ENCODE measurements at places on chromosomes 5 and 9.

GRCh38 chr5:43700601-43701000, 97.6 kb downstream of the NNT start:
- DNase-seq = no peak

GRCh38 chr5:78317515-78317914, 23.0 kb upstream of the AP3B1 start:
- no peak for DNase-seq

GRCh38 chr9:33809506-33809905, 7.5 kb upstream of the UBE2R2 start:
- no peak for DNase-seq

GRCh38 chr9:37976714-37977477, 73.0 kb upstream of the SLC25A51 start:
- no peak for DNase-seq

DNA sequence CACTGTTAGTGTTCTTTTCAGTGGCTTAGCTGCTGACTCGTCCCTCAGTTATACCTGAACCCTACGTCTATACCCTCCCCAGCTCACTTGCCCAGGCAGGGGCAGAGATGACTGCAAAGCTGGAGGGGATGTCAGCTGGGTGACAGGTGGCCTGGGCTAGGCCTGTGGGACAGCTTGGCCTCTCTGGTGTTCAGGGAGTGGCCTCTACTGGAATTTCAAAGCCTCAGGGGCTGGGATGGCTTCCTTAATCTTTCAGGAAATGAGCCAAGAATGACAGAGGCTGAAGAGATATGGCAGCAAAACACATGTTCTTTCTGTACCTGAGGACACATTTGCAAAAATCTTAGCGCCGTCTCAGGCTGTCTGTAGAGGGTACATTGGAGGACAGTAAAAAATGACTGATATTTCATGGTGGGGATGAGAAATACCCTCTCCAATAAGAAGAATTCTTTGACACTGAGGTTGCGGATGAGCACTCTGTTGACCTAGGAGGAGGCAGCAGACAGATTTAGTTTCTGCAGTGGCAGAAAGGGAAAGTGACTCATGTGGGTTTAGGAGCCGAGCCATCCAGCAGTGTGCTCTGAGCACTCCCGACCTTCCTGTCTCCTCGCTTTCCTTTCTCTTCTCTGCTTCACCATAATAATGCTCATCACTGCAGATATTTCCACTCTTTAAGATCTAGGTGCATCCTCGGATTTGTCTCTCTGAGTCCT, 54.4 kb downstream of the ENTREP1 start:
- DNase-seq = no peak

- DNase-seq = no peak
Measured at GRCh38 chr9:40907657-40908624, 220.5 kb downstream of the FOXD4L6 start.

GRCh38 chr5:119385536-119386128, 29.8 kb downstream of the TNFAIP8 start:
- no peak for DNase-seq

- no peak for DNase-seq
Measured at GRCh38 chr5:5467737-5468136, 45.3 kb downstream of the ICE1 start.

GRCh38 chr9:97705354-97705950, 8.3 kb upstream of the XPA start:
- DNase-seq = no peak

Measured in activated CD8-positive, alpha-beta memory T cell treated with anti-CD3 and anti-CD28 coated beads for 4 hours (primary cell).